NCI-H1417 treated with DMSO at 0.1 percent for 48 hours (cell line): ENCODE measurements at places on chromosomes 13 and 19.

- DNase-seq = no peak
These were observed 1818.6 kb downstream of the PCDH9 start for GRCh38 chr13:65411521-65411920.

GRCh38 chr13:32164622-32165268 lies 133.2 kb downstream of the FRY start:
- no peak for DNase-seq

- DNase-seq = no peak
These were observed 1.7 kb downstream of the ZNF160 start for GRCh38 chr19:53101518-53101917.

- DNase-seq = no peak
These were observed 1.8 kb upstream of the FNDC3A start for GRCh38 chr13:48973845-48974431.

DNA sequence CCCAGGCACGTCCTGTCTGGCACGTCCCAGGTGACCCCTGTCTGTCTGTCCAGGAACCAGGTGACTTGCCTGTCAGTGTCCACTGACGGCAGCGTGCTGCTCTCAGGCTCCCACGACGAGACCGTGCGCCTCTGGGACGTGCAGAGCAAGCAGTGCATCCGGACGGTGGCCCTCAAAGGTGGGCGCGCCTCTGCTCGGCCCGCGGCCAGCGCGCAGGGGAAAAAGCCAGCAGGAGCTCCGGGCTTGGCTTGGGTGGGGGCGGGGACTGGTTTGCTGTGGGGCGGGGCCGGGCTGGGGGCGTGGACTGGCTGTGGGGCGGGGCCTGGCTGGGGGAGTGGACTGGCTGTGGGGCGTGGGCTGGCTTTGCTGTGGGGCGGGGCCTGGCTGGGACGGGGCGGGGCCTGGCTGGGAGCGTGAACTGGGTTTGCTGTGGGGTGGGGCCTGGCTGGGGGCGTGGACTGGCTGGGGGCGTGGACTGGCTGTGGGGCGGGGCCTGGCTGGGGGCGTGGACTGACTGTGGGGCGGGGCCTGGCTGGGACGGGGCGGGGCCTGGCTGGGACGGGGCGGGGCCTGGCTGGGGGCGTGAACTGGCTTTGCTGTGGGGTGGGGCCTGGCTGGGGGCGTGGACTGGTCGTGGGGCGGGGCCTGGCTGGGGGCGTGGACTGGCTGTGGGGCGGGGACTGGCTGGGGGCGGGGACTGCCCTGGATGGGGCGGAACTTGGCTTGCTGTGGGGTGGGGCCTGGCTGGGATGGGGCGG lies 7.2 kb downstream of the WDR18 start:
- no peak for DNase-seq

DNA sequence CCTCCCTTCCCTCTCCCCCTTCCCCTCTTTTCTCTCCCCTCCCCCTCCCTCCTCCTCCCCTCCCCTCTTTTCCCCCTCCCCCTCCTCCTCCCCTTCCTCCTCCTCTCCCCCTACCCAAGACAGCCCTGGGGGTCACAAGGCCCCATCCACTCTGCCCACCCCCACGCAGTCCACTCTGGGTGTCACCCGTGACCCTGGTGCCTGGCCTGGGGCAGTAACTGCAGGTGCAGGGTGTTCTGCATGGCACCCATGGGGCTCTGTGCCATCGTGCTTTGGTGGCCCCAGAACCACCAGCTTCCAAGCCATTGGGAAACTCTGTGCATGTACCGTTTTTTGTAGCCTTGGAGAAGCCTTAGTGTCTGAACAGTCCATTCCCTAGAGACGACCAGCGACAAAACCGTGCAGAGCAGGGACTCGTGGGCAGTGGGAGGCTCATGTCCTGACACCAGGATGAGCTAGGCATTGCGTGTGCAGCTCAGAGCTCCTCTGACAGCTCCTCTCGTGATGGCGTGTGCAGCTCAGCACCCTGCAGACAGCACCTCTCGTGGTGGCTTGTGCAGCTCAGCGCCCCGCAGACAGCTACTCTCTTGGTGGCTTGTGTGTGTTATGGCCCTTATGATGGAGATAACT lies 43.7 kb upstream of the F7 start:
- no peak for DNase-seq

DNA sequence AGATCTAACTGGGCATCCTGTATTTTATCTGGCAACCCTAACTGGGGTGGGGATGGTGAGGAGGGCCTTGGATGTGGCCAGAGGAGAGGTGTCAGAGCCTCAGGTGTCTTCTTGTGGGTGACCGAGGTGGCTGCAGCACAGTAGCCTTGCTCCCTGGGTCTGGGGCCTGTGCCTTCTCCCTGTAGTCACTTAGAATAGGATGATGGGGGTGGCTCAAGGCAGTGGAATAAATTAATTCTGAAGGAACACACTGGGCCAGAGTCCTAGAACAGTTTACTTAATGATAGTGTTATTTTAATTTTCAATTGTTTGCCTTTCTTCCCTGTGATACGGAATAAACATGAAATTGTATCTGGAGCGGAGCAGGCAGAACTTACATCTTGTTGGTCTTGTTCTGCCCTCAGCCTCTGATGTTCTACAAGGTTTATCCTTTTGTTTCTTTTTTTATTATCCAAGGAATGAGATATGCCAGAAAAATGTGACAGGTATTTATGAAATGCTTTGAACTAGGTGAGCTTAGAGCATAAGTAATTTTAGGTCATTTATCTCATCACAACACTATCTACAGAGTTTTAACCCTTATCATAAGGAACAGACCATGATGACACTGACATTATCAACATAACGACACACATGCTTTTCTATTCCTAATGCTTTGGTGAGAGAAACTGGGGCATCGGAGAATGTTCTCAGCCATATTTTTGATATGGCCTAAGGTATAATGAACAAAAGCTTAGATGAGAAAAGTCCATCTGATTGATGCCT lies 51.4 kb downstream of the LRCH1 start:
- DNase-seq = no peak

DNA sequence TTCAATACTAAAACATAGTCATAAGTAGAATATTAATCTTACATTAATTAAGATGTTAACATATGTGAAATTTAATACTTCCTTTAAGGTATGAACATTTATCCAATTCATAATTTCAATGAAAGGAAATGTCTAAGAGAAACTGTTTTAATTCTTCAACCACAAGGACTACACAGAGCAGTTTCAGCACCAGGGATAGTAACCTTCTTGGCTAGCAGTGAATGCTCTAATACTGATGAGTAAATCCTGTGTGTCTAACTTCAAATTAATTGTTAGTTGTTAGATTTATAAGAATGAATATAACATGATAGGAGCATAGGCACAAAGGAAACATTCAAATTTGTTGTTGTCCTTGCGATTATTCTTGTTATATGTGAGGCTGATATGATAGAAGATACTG lies 15.6 kb upstream of the NBEA start:
- no peak for DNase-seq

DNA sequence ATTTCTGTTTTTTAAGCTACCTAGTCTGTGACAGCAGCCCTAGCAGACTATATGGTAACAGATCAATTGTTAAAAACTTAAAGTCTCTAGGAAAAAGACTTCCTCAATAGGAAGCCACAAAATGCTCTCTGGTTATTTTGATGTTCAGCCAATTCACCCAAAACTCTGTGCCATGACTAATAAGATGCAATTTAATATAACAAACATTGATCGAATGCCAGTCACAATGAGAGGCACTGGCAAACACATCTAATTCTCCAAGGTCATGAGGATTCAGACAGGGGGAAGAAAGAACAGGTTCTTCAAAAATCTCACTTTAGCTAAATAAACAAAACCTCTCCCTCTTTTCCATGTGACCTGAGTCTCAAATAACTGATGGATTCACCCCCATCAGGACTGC lies 107.5 kb downstream of the SUCLA2 start:
- DNase-seq = no peak

- no peak for DNase-seq
These were observed 11.7 kb downstream of the ZSCAN1 start for GRCh38 chr19:58045411-58046050.

GRCh38 chr13:98888222-98888889 lies 89.5 kb downstream of the DOCK9 start:
- DNase-seq = no peak

DNA sequence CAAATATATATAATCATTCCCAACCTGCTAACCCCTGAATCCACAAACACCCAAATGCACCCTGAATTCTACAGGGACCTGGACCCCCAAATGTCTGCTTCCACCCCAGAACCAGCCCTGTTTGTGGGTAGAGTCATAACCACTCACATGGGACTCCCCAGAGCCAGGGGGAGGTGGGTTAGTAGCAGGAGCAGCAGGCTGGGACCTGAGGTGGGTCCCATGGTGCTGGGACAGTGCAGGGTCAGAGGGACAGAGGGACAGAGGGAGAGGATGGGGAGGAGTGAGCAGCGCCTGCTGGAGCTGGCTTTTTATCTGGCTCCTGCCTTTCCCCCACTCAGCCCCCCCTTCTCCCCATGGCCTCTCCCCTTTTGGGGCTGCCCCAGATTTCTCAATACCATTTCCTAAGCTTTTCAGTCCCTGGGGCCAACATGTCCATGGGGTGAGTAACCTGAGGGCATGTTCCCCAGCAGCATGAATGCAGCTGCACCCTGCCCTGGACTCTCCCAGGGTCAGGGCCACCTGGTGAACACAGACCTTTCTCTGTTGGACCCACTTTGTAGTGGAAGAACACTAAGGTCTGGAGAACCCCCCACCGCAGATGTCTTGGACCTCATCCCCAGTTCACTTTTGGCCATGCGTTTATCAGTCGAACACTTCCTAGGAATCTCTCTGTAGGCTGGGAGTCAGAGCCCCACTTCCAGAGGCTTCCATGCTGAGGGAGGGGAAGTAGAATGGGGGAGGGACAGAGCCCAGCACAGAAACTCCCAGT lies at the start of gene C3:
TSS of gene C3 (minus strand) at position 282 of the 769 bp plus-strand sequence. CDS start at position 221, 61 bp downstream.
- no peak for DNase-seq

GRCh38 chr13:109145631-109146030 lies 516.2 kb downstream of the MYO16 start:
- DNase-seq = peak; percentile 14

DNA sequence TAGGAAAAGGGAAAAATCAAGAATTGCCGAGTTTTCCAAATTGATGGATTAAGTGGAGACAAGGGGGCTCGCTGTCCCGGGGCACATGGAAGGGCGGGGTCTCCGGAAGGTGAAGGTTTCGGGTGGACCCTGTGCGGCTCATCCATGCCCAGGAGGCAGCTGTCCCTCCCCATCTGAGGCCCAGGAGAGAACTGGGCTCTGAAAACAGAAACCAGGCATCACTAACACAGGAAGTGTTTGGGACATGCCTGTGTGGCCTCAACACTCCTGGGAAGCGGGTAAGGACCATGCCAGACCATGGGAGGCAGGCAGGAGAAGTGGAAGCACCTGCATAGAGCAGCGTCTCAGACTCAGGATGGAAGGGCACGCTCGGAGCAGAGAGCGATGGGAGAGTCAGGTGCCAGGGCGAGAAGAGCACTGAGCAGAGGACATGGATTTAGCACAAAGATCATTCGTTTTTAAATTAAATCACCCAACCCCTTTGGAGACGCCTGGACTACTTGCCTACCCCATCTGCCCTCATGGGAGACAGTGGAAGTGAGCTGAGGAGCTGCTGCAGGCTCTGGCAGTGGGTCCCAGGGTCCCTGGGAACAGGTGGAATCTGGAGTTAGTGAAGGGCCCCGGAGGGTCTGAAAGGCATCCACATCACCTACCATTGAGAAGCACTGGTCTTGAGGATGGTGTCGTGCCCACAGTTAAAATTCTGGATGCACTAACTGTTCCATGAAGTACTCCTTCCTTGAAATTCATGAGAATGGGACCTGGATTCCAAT lies 183.2 kb upstream of the SOX1 start:
- no peak for DNase-seq

DNA sequence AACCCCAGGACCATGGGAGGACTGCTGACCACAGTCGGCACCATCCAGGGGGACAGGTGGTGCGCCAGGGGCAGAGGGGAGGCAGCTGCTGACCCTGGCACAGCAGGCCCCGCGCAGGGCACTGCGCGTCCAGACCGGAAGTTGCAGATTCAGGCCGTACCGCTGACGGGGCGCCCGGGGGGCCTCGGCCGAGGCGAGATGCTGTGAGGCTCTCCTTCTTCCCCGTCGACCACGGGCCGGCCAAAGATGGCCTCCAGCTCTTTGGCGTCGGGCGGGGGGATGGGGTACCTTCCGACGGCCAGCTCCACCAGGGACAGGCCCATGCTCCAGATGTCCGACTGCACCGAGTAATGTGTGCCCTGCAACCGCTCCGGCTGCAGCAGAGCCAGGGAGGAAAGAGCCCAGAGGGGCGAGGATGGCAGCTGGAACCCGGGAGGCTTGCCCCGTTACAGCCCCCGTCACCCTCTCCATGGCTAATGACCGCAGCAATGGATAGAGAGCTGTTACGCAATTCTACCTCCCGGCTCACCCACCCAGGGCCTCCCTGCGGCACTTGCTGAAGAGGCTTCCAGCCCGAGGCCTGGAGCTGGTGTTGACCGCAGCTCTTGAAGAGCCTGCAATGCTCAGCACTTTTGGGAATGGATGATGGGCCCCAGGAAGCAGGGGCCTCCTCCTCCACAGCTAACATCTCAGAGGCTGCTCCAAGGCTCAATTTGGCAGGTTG lies 24.7 kb downstream of the MAP2K2 start:
- DNase-seq = no peak
